Epithelial cell of alveolus of lung (primary cell): ENCODE measurements at places on chromosomes 2 and 18. TPM values are rescaled to one million over a fixed set of nuclear protein-coding genes. Genes with fewer than 3 reads are reported as not detected.

The IHH gene
- total RNA-seq: 0.32 TPM in 1 of 2 replicates, not detected in the other

The KCNS3 gene
- 1.4 and 12.4 TPM in 2 replicates for total RNA-seq

The NAPG gene
- 19.2 and 21.9 TPM in 2 replicates for total RNA-seq

The LYG2 gene
- not detected in 2 replicates for total RNA-seq

The CCDC102B gene
- total RNA-seq: 12.8 and 18.3 TPM in 2 replicates

The SRD5A2 gene
- not detected in 2 replicates for total RNA-seq

The LANCL1 gene
- 33.1 and 53.7 TPM in 2 replicates for total RNA-seq

The KCNJ13 gene
- not detected in 2 replicates for total RNA-seq

The CGREF1 gene
- total RNA-seq: 1.2 and 4.6 TPM in 2 replicates

The MC5R gene
- total RNA-seq: not detected in 2 replicates

The PLEKHH2 gene
- total RNA-seq: 5.2 and 32.3 TPM in 2 replicates

The IL1R1 gene
- total RNA-seq: 30.5 and 377 TPM in 2 replicates

The MRPL30 gene
- total RNA-seq: 33.0 and 48.2 TPM in 2 replicates

The ZCCHC2 gene
- total RNA-seq: 3.4 and 5.7 TPM in 2 replicates

The SLC5A7 gene
- total RNA-seq: not detected in 2 replicates

The G6PC2 gene
- total RNA-seq: not detected in 2 replicates

The ASB18 gene
- total RNA-seq: not detected in 2 replicates

The ABHD1 gene
- not detected in 2 replicates for total RNA-seq

The CYRIA gene
- total RNA-seq: 1.9 and 3.1 TPM in 2 replicates

The AFTPH gene
- 11.9 and 16.8 TPM in 2 replicates for total RNA-seq

The TRABD2A gene
- 5.3 and 16.3 TPM in 2 replicates for total RNA-seq
